T-helper 17 cell (primary cell): ENCODE measurements at places on chromosomes 6 and 20.
A peak's percentile ranks its signal among the peaks of the same experiment; 100 is the strongest.

DNA sequence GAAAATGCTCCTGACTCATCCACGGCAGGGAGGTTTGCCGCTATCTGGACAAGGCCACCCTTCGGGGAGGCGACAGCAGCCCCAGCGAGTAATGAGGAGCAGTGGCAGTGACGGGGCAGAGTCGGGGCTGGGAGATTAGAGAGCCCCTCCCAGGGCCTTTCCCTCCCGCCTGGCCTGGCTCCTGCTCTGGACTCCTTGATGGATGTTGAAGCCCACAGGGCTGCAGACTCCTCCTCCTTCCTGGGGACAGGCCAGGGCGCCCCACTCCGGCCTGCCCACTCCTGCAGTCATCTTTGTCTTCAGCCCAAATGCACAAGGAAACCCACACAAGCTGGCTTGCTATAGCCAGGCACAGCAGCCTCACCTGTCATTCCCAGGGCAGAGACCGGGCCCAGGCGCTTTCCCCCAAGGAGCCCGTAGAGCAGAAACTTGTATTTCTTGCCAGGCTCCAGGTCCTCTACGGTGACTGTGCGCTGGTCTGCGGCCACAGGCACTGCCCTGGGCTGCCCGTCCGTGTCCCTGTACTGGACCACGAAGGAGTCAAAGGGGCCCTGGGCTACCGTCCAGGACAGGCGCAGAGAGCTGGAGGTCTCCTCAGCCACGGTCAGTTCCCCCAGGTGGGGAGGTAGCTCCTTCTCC, 7.7 kb downstream of the CYP21A2 start:
- no peak for DNase-seq

DNA sequence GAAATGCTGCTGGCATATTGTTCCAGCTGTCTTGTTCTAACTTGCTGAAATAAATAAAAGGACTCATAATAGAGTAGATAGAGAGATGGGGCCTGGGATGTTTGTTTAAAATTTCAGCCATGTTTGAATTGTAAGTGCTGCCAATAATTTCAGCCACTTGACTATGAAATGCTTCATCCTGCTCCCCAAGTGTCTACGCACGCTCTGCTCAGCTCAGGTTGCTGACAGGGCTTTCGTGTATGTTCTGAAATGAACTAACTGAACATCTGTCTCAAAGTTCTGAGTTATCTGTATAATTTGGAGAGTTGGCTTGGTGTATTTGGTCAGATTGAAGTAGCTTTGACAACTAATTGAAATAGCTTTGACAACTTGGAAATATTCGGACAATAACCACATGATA, 387.8 kb downstream of the BMP2 start:
- no peak for DNase-seq

DNA sequence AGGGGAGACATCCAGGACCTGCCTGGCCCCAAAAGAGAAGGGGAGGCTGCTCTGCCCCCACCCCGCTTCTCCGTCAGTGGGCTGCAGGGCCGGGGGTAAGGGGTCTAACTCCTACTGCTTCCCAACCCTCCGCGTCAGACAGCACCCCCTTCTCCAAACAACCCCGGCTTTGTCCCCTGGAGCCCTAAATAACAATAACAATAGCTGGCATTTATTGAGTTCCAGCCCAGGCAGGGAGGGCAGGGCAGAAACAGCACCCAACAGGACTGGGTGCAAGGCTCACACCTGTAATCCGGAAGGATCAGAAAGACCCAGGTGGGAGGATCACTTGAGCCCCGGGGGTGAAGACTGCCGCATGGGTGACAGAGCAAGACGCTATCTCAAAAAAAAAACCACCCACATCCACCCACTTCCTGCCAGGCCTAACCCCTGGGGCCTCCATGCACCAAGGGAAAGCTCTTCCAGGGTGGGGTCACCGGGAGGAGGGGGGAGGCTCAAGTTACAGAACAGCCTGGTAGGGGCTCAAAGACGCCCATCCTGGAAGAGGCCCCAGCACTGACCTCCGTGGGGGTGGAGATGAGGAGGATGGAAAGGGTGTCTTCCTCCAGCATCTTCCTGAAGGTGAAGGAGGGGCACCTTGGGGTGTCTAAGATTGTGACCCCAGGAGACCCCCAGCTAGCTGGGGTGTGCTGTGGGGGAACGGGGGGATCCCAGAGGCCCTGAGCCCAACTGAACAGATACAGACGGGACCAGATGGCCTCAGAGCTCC, 1.3 kb upstream of the FNDC11 start:
- peak; percentile 37 for DNase-seq

DNA sequence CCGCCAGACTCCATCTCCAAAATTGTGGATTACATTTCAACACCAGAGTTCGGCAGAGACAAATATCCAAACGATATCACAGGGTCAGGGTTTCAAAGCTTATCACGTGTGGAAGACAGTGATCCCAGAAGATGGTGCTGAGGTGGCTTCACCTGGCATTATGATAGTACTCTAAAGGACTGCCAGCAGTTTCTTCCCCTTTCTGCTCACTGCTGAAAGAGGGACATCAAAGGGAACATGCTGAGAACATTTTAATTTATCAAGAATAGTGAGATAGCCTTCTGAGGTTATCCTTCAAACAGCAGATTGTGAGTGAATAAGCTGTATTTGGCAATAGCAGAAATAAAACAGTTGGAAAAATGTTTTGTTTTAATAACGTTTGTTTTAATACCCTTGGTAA, 79.7 kb downstream of the FIG4 start:
- DNase-seq, result no peak

- DNase-seq, result no peak
These were observed 27.8 kb downstream of the RGS17 start for GRCh38 chr6:153103319-153103655.

DNA sequence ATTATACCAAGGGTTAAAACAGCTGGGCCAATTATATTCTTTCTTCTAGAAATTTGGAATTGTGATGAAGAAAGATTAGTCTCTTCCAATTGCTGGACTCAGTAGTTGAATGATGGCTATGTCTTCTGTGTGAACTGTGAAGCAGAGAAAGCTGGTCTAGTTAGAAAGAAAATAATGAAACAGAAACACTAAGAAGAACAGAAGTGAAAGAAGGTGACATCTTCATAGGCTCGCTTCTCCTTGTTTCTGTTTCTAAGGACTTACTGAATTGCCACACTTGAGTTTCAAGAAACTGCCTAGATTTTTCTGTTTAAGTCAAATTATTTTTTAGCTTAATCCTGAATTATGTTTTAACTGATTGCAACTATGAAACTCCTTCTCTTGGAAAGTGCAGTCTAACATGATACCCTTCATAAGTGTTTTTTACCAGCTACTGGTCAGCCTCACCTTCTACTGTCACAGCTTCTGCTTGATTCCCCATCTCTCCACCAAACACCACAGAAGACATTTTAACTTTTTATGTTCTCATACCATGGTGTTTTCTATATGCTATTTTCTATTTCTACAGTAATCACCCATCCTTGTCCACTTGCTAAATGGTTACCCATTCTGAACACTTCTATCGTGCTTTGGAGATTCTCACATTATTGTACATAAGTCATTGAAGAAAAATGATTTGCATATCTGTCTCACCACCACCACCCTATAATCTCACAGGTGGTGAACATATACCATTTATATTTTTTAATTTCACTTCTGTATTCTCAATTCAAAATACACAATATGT, 268.8 kb downstream of the GRIK2 start:
- DNase-seq, result no peak

DNA sequence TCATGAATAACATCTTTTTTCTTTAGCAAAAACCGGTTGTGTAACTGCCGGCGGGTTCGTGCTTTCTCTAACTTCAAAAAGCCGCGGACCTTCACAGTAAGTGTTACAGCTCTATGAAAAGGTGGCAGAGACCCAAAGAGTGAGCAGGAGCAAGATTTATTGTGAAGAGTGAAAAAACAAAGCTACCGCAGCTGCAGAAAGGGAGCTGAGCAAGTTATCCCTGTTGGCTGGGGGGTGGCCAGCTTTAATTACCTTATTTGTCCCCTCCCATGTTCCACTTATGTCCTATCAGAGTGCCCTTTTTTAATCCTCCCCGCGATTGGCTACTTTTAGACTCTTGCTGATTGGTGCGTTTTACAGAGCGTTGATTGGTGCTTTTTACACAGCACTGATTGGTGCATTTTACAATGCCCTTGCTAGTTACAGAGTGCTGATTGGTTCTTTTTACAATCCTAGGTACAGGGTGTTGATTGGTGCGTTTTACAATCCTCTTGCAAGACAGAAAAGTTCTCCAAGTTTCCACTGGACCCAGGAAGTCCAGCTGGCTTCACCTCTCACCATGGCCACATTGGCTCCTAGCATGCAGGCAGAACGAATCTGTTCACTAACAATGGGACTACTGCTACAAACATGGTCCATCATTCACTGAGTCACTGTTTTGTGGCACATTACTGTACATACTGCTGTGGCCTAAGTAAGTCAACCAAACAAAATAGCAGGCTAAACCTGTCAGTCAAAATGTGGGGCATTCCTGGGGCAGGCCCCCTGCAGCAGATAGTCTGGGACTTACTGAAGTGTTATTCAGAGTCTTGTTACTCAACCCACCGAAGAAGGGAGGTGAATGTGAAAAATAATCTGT, 52.8 kb downstream of the MYLIP start:
- no peak for DNase-seq

DNA sequence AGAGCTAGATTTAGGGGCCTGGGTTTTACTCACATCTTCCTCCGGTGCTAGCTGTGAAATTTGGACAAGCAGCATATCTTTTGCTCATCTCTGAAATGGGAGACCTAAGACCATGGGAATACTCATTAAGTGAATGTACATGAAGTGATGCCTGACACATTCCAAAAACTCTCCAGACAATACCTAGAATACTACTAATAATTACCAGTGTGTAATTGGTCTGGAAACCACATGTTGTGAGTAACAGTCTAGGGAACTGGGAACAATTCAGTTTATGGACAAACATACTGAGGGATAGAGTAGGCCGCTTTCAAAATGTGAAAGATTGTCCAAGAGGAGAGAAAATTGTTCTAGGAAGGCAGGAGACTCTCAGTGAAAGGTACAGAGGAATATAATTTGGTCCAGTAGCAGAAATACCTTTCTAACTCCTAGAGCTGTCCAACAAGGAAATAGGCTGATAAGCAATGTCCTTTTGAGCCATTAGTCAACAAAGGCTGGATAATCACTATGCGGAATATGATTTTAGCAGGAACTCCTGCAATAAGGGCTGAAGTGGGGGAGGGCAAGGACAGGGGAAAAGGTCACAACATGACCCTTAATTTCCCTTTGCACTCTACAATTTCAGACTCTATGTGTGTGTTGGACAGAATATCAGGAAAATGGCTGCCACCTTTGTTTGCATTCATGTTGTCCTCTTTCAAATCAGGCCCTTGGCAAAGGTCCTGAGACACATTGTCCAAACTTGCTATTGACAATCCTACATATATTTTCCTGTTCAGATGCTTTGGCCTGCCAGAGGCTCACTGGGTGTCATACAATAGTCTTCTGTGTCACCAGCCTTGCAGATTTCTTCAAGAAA, 315.4 kb downstream of the PLCB1 start:
- no peak for DNase-seq

DNA sequence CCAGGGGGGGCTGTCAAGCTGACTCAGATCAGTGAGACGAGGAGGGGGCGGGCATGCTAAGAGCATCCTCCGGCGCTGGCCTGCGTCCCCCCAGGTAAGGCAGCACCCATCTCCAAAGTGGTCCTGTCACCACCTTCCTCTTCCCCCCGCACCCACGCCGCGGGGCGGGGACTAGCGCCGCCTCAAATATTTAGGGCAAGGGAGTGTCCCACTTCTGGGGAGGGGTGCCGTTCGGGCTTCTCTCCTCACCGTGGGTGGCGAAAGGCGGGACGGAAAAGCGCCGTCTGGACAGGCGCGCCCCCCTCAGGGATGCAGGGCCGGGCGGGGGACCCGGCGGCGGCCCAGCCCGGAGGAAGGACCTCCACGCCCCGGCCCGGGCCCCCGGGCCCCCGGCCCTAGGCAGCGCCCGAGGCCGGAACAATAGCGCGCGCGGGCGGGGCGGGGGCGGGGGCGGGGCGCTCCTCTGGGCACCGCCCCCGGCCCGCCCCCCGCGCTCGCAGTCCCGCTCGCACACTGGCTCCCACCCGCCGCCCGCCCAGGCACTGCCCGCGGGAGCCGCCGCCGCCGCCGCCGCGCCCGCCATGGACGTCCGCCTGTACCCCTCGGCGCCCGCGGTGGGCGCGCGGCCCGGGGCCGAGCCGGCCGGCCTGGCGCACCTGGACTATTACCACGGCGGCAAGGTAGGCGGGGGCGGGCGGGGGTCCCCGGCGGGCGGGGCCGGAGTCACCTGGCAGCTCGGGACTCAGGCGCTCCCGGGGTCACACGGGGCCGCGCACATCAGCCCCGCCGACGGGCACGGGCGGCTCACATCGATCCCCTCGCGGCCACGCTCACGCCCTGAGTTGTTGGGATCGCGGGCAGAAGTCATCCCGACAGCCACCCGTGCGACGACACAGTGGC, at the start of gene TOX2:
Gene TOX2, plus strand, starts transcription at position 542 of the 900 bp plus-strand sequence. Its CDS starts 40 bp downstream, at position 582.
- DNase-seq, result peak; percentile 29

DNA sequence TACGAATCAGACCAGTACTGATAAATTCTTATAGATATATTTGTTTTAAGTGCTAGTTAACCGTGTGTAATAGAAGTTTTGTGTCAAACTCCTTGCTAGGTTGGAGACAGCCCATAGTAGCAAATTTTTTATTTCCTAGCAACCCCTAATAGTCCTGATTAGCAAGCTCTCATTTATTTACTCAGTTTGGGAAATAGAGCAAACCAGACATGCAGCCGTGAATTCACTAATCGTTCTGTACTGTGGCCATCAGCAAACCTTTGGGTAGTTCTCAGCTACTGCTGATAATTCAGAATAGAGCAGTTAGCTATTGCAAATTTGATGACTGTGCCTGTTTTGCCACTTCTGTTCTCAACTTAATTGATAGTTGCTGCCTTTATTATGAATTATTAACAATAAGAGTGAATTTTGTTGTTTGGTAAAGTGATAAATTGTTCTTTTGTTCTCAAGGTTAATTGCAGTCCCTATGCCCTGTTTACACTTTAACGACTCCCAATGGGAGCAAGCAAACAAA, 215.8 kb downstream of the GRM1 start:
- no peak for DNase-seq

DNA sequence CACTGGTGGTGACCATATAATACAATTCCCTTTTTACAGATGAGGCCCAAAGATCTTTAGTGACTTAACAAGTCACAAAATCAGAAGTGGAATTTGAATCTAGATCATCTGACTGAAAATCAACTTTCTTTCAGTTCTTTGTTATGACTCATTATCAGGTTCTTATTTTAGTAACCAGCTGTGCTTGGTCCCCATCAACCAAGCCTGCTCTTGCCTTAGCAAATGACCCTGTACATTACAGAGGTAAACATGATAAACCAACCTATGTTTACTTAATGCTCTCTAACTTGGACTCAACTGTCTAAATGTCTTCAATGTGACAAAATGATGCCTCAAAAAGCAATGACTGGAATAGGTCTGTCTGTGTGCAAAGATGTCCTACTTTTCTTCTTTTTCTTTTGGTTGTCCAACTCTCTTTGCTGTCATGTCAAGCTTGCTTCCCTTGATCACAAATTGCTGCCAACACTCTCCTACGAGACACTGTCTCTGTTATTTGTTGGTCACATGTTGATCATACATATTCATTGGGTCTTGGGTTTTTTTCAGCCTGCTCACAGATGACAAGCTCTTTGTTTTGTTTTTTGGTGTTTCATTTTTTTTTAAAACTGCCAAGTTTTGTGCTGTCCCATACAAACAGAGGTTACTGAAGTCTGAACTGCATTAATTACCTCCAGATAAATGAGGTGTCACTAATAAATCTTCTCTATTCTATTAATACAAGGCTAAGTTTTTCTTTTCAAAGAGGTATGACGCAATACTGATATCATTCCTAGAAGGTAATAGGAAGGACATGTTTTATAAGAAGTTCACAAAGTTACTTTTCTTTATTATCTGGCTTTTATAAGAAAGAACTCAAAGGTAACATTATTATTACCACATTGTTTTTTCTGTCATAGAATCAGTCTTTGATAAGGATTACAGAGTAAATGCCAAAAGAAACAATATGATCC, 62.2 kb upstream of the PLN start:
- no peak for DNase-seq

- DNase-seq, result no peak
These were observed 84.2 kb downstream of the HIVEP1 start for GRCh38 chr6:12096342-12096741.
